A673 (cell line): ENCODE measurements at places on chromosomes 3 and 15. TPM values are rescaled to one million over a fixed set of nuclear protein-coding genes. Genes with fewer than 3 reads are reported as not detected.
A peak's percentile ranks its signal among the peaks of the same experiment; 100 is the strongest.

The ZNF654 gene
- total RNA-seq, result 21.9 and 25.0 TPM in 2 replicates

DNA sequence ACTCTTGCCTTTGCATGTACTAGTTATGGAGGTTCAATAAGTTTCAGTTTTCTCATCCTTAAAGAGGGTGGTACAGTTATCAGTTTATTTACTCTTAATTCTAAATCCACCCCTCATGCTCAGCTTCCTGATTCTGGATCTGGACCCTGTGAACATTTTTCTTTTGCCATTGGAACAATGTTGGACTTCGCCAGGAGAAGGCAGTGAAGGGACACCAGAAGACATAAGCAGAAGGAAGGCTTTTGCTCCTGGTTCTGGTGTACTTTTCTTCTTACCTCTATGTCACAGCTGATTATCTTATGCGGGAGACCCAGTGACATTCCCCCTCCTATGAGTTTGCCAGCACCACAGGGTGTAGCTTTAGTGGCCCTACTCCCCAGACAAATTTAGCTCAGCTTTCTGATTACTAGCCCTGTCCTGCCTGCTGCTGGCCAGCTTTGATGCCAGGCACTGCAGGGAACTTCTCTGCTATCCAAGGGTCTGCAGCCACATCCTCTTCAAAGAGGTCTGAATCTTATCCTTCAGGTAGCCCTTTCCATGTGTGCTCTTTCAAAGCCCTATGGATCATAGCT is 466.3 kb upstream of the EPHA3 start:
- no peaks in the 10 kb centered on the region for H3K27me3 ChIP-seq
- DNase-seq, result peak; percentile 10
- no peak overlapping the region for H3K4me3 ChIP-seq

- peaks cover 54% of the 10 kb centered on the region for H3K27me3 ChIP-seq
- no peaks in the 10 kb centered on the region for H3K4me1 ChIP-seq
- no peak overlapping the region for H3K27ac ChIP-seq
- H3K36me3 ChIP-seq, result no peaks in the 10 kb centered on the region
Observed at GRCh38 chr3:169457807-169458697, 205.5 kb downstream of the MECOM start.

DNA sequence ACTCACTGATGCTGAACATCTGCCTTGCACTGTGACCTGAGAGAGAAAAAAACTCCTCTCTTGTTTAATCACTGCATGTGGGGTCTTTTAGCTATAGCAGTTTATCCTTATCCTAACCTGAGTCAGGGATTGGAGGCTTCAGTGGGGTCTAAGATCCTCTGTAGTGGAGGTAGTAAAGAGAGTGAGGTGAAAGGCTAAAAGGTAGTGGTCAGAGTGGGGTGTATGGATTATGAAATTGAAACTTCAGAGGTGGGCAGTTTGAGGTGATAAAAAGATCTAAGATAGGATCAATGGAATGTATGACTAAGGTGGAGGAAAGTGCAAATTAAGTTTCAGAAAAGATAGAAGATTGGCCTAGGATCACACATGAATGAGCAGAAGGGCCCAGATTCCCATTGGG is 36.5 kb downstream of the DET1 start:
- no peaks in the 10 kb centered on the region for H3K4me1 ChIP-seq
- DNase-seq, result no peak
- H3K4me3 ChIP-seq, result no peak overlapping the region
- no peak overlapping the region for H3K27ac ChIP-seq
- no peaks in the 10 kb centered on the region for H3K27me3 ChIP-seq
- no peaks in the 10 kb centered on the region for H3K36me3 ChIP-seq

DNA sequence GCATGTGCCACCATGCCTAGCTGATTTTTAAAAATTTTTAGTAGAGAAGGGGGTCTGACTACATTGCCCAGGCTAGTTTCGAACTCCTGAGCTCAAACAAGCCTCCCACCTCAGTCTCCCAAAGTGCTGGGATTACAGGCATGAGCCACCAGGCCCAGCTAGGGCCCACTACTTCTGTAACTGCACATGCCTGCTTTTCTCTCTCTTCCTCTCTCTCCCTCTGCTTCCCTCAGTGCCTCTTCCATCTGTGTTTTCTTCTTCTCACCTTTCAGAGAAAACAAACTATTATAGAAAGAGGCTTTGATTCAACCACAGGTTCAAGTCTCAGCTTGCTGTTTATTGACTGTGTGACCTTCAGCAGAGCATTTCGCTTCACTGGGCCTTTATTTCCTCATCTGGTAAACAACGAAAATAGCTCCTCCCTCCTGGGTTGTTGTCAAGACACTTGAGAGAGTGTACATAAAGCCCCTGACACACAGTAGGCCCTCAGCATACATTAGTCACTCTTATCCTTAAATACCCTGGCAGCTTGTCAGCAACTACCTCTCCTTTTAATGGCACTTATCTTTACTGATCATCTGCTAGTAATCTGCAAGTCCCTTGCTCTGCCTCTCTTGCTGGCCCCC is 10.2 kb downstream of the TADA3 start:
- H3K36me3 ChIP-seq, result peaks cover 28% of the 10 kb centered on the region
- DNase-seq, result no peak
- no peak overlapping the region for H3K4me3 ChIP-seq
- no peaks in the 10 kb centered on the region for H3K27me3 ChIP-seq
- no peak overlapping the region for H3K27ac ChIP-seq

GRCh38 chr15:64695561-64695992 is 79.8 kb downstream of the RBPMS2 start:
- peaks cover 12% of the 10 kb centered on the region for H3K36me3 ChIP-seq
- peaks cover 34% of the 10 kb centered on the region for H3K4me1 ChIP-seq
- no peak for DNase-seq
- no peak overlapping the region for H3K4me3 ChIP-seq
- no peaks in the 10 kb centered on the region for H3K27me3 ChIP-seq
- H3K27ac ChIP-seq, result peak overlapping the region; percentile 25
